ENCODE measurements at places on chromosomes 16 and 17.

DNA sequence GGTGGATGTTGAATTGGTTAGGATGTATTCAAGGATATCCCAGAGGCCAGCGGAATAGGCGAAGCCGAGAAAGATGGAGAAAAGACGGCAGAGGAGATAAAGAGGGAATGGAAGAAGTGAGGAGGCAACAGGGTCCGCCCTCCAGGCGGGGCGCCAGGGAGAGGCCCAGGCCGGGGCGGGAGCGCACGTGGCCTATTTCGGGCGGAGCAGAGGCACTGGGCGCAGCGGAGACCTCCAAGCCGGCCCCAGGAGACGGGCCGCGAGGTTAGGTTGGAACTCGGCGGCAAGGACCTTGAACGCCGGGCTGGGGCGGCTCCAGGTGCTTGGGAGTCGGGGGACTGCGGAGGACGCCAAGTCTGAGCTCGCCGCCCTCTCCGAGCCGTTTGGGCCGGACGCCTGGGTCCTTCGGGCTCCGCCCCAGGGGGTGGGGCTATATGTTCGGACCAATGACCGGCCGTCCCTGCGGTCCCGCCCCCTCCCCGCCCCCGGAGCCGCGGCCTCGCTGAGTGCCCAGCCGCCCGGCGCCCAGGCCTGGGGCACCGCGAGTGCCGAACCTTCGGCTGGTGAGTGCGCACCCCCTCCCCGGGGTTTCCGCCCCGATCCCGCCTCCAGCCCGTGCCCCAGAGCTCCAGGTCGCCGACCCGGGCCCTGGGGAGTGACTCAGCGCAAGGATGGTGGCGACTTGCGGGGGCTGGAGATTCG, at the start of gene ZNF771:
Gene ZNF771, plus strand, starts transcription at position 505 of the 702 bp plus-strand sequence. CDS start 448 bp downstream, outside the sequence.
- DNase-seq, result peak; percentile 72

GRCh38 chr16:716200-716568, 1.3 kb downstream of the METRN start:
- DNase-seq, result peak; percentile 48

GRCh38 chr16:85173146-85173980, 61.1 kb upstream of the CIBAR2 start:
- DNase-seq, result peak; percentile 35

DNA sequence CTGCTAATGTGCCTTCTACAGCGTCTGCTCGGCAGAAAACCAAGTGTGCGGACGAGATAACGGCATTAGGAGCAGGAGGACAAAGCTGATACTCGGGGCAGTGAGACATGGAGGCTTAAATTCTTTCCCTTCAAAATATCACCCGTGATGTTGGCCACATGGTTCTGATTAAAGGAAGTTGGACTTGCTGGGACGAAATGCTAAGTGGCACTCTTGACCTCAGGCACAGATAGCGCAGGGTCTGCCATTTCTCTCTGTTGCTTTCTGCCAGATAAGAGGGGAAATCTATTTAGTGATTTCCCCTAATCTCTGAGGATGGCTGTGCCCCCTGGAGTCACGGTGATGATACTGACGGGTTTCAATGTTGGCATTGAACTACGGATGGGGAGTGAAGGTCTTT, 509.6 kb upstream of the EEF2KMT start:
- DNase-seq, result no peak

- DNase-seq, result no peak
Measured at GRCh38 chr16:4159726-4160125, 43.5 kb upstream of the ADCY9 start.

DNA sequence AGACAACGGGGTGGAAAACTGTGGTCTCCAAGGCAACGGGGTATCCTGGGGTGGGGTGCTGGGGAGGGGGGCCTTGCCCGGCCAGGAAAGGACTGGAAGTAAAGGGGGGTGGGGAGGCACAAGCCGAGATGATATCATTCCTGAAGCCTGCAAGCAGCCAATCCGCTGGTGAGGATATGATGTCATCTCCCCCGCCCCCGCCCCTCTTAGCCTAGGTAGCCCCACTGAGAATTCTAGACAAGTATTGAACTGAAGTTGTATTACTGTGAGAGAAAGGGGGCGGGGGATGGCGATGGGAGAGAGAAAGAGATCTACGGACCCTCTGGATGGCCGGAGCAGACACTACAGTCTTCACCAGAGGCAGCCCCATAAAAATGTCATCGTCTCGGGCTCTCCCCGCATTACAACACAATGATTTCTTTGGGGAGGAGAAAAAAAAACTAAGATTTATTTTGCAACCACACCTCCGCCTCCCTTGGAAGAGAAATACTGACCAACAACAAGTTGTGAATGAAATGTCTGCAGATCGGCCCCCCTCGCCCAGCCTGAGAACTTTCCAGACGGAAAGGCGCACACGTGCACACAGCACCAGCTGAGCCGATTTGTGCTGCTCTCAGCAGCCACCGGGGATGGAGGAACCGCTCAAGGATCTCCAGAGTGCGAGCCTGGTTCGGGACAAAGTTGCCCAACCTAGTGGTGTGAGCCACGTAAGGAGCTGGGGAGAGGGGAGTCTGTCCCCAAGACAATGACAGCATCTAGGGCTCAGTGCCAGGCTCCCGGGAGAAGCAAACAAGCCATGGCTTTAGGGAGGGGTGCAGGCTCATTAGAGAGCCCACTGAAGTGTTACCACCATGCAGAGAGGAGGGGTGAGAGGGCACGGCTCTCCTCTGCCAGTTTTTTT, 222.1 kb downstream of the SOX9 start:
- no peak for DNase-seq

DNA sequence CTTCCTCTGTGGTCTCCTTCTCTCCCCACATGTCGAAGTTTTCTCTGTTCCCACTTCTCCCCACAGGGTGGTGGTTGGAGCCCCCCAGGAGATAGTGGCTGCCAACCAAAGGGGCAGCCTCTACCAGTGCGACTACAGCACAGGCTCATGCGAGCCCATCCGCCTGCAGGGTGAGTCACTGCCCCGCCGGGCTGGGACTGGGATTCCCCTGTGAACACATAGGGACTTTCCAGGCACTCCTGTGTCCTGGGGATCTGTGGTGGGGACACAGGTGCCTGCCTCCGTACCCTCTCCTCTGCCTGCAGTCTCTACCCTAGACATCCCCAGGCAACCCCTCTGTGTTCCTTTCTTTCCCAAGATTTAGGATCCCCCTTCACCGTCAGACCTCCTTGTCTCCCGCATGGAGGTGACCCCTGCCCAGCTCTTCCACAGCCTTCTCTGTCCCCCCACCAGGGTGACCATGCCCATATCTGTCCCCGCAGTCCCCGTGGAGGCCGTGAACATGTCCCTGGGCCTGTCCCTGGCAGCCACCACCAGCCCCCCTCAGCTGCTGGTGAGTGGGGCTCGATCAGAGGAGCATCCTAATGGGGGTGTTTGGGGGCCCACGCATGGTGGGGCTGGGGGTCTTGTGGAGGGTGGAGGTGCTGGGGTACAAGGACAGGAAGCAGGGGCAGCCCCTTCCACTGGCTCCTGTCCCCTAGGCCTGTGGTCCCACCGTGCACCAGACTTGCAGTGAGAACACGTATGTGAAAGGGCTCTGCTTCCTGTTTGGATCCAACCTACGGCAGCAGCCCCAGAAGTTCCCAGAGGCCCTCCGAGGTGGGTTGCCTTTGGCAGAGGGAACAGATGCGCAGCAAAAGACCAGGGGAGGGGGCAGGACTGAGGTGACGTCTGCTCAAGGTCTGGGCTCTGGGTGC, 5.8 kb downstream of the ITGAM start:
- no peak for DNase-seq

DNA sequence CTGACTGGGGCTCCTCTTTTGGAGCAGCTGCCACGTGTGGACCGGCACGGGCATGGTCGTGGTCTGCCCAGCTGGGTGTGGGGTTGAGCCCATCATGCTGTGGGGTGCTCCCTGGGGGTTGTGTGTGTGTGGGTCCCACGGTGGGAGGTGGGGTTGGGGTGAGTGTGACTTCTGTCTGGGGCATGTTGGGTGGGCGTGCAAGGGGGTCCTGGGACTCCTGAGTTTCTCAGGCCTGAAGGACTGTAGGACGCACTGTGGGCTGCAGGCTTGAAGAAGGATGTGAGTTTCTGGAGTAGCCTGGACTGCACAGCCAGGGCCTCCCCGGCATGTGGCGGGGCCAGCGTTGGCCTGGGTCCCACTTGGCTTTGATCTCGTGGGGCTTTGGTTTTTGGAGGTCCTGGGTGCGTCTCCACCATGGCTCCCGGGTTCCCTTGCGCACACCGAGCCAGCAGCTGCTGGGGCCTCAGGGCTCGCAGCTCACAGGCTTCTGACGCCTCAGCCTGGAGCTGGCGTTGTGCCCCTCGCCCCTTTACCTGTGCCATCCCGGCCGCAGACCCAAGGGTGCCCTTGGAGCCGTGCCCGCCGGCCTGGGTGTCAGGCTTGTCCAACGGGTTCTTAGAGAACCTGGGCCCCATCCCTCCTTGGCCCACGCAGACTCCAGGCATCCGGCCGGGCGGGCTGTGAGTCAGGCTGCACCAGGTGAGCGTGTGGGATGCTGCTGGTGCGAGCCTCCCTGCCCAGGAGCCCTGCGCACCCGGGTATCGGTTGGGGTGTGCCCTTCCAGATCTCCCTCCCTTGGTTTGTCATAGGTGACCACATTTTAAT, 34.4 kb upstream of the ZNF750 start:
- DNase-seq, result no peak

DNA sequence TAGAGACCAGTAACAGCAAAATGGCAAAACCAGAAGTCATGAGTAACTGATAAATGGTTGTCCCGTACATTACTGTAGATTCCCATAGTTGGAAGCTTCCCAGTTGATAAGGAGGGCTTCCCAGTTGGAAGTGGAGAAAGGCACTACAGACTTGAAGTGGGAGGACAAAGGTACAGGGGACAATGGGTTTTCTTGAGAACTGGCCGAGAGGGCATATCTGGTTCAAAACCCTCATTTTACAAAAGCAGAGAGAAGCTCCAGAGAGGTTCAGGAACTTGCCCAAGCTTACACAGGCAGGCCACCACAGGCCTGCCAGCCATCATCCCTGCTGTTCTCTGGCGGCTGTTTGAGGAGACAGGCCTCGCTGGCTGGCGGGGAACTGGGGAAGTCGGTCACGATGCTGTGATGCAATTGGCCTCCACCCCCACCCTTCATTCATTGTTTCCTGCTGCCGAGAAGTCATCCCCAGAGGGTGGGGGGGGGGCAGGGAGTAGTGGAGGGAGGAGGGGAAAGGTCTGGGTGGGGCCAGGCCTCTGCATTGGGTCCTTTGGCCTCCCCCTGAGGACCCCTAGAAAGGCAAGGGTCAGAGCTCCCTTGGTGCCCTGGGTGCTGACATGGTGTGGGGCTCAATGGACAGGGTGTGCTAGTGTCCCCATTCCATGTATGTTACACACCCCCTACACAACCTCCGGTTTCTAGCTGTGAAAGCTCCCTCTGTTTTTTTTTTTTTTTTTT, 3.0 kb downstream of the UBALD2 start:
- DNase-seq, result peak; percentile 75

- no peak for DNase-seq
Measured at GRCh38 chr16:11248133-11248532, 7.9 kb downstream of the SOCS1 start.

DNA sequence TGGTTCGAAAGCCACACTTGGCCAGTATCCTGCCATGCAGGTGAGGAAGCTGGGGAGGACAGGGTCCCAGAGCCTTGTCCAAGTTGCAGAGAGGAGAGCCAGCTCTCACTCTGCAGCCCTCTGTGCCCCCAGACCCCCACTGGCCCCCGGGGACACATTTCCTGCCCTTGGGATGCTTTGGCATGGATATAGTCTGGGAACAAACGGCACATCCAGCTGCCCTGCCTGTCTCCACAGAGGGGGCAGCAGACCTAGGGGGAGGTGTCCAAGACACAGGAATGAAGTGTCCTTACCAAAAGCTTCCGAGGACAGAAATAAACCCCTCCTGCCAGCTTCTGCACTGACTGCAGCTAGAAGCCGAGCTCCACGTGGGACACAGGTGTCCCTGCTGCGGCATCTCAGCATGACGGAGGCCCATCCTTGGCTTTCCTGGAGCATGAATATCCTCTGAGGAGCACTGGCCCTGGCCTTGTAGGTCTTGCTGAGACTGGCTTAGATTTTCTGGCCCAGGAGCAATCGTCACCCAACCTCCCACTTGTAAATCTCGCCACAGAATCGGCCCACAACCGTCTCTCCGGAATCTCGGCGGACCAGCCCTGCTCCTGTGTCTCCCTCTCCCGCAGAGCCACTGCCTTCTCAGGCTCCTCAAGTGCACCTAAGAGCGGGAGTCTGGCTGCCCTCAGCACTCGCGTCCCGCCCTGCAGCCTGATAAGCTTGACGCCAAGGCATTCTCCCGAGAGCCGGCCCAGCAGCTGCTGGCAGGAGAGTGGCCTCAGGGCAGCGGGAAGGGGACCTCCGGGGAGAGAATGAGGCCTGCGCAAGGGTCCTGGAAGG, 1.1 kb upstream of the CAPN15 start:
- DNase-seq, result no peak

DNA sequence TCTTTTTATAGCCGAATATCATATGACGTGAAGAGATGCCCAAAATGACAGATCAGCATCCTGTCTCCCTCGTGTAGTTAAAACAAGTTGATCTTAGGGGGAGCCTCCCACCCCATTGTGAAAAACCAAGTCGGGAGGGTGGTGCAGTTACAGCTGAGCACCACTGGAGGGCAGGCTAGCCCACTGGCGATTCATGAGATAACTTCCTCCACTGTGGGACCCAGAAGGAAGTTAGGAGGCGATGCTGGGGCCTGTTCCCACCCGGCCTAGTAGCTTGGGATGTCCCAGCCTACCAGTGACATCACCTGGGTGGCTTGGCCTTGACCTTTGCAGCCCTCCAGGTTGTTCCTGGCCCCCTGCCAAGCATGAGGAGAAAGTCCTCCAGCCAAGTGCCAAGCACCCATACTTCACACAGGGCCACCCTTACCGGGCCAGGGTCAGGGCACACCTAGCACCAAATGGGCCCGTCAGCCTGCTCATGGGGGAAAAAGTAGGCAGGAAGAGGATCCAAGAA, 8.1 kb upstream of the CPNE2 start:
- peak; percentile 55 for DNase-seq

DNA sequence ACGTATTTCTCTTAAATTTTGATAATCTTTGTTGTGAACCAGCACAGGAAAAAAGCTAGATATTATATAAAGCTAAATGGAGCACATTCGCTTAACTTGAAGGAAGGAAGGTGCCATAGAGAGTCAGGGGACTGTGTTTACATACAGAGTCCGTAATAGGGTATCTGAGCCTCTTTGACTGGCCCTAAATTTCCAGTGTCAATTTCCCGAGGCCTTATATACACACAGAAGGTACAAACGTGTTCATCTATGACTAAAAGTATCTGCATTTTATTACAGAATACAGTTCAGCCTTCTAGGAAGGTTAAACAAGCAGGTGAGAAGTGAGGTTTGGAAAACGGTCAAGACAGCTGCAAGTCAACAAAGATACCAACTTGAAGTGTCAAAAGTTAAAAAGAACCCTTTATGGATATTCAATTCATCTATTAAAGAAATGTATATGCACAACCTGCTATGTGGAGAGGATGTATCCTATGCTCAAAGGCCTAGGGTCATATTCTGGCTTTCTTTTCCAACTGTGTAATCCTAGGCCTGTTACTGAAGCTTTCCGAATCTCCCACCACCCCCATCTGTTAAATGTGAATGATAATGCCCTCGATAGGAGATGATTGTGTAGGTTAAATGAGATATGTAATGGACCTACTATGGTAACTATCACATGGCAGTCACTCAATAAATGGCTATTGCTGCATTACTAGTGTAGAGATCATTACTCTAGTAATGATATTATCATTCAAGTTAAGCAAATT, 263.7 kb upstream of the MAF start:
- no peak for DNase-seq
